AG20443 (cell line): ENCODE measurements at places on chromosomes 1 and 21.
A peak's percentile ranks its signal among the peaks of the same experiment; 100 is the strongest.

- DNase-seq: peak; percentile 29
Measured at GRCh38 chr1:195714248-195714647, 894.0 kb downstream of the KCNT2 start.

DNA sequence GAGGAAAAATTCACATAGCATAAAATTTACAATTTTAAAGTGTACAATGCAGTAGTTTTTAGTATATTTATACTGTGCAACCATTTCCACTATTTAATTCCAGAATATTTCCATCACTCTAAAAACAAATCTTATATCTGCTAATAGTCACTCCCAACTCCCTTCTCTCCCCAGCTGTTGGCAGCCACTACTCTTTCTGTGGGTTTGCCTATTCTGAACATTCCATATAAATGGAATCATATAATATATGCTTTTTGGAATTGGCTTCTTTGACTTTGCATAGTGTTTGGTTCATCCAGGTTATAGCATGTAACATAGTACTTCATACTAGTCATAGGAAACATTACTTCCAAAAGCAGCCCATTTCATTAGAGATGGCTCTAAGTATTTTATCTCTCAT lies 25.0 kb upstream of the TMEM39B start:
- no peak for DNase-seq

- DNase-seq: peak; percentile 89
Measured at GRCh38 chr1:6208723-6209660, 3.1 kb downstream of the RNF207 start.

DNA sequence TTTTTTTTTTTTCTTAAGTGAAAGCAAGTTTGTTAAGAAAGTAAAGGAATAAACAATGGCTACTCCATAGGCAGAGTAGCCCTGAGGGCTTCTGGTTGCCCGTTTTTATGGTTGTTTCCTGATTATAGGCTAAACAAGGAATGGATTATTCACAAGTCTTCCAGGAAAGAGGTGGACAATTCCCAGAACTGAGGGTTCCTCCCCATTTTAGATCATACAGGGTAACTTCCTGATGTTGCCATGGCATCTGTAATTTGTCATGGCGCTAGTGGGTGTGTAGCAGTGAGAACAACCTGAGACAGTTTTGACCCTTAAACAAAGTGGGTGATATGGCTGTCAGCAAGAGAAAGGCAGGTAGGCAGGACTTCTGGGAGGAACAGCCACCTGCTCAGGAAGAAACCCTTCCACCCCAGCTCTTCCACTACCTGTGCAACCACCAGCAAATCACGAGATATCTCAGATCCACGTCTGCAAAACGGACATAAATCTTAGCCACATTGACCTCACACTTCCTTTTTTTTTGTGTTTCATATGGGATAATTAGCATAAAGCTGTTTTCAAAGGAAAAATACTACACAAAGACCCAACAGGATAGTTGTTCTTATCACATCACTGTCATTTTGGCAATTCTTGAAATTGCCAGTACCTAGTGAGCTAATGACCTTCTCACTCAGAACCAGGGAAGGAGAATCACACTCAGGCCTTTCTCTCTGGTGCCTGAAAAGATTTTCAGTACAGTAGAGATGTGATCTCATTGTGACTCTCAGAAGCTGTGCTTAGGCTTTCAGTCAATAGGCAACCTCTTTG lies 34.8 kb upstream of the DUSP10 start:
- no peak for DNase-seq
